NB4 (cell line): ENCODE measurements at places on chromosomes 5 and 9.

- no peak for DNase-seq
Measured at GRCh38 chr5:176507911-176508310, 29.3 kb downstream of the RNF44 start.

DNA sequence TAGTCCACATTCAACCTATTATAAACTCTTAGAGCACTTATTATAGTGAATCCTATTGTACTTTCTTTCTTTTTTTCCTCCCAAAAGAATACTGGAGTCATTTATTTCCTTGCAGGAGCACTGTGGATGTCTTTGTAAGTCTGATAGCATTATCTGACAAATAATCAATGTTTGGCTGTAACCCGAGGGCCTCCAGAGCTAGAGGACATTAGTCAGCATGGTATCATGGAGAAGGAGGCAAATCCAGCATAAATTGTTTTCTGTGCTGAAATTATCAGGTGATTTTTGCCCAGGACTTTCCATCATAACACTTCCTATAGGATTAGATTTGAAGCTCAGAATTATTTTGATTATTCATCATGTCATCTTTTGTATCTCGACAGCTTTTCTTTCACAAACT lies 551.0 kb downstream of the ZNF608 start:
- no peak for DNase-seq

GRCh38 chr9:116895961-116896360 lies 208.9 kb downstream of the TRIM32 start:
- DNase-seq = no peak

DNA sequence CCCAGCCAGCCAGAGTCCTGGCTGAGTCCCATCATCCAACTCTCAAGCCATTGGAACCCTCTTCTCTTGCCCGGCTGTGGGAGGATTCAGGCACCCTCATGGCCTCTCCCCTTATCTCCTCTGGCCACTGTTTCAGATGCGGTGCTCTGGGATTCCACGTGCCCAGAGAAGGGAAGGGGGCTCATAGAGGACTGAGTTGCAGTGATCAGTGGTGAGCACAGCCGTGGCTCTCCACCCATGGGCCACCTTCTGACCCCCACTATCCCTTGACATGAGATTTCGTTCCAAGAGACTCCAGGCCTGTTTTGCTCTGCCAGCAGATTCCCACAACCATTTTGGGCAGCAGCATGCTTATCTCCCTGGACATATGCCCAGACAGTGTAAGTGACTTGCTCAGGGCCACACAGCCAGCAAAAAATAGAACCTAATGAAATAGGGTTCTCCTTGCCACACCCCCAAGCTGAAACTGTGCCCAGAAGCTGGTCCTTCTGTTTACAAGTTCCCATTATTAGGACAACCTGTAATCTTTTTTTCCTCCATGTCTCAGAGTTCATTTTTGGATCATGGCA lies 2.7 kb downstream of the GPX3 start:
- no peak for DNase-seq

GRCh38 chr9:6997330-6997729 lies 239.6 kb downstream of the KDM4C start:
- DNase-seq = no peak
